ENCODE measurements at places on chromosomes 3 and 15.

GRCh38 chr3:66497288-66497984, 3.4 kb downstream of the LRIG1 start:
- DNase-seq, result no peak

GRCh38 chr15:64571857-64572291, 111.5 kb downstream of the ZNF609 start:
- DNase-seq, result no peak

GRCh38 chr3:54150864-54151467, 28.6 kb downstream of the CACNA2D3 start:
- DNase-seq, result no peak

DNA sequence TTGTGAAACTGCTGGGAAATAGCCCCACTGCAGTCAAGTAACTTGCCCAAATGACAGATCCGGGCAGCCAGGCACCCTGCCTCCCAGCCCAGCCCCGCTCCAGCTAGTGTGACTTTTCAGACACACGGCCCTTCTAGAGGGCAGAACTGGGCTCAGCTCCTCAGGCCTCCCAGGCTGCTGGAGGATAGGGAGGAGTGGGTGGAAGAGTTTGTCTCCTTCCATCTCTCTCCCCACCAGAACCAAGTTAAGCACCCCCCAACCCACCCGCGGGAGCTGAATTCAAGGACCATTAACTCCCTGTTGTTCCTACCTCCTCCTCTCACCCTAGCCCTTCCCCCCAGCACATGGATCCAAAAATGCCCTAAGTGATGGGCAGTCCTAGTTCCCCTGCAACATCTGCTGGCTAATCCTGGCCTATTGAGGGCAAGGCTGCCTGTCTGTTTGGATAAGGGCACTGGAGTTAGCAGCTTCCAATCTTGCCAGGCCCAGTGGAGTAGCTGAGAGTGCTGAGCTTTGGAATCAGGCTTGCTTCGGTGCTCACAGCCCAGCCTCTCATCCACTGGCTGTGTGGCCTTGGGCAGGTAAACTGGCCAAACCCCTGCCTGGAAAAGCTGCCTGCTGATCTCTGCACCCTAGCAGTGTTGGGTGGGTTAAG, 3.1 kb downstream of the CCDC33 start:
- DNase-seq, result no peak

DNA sequence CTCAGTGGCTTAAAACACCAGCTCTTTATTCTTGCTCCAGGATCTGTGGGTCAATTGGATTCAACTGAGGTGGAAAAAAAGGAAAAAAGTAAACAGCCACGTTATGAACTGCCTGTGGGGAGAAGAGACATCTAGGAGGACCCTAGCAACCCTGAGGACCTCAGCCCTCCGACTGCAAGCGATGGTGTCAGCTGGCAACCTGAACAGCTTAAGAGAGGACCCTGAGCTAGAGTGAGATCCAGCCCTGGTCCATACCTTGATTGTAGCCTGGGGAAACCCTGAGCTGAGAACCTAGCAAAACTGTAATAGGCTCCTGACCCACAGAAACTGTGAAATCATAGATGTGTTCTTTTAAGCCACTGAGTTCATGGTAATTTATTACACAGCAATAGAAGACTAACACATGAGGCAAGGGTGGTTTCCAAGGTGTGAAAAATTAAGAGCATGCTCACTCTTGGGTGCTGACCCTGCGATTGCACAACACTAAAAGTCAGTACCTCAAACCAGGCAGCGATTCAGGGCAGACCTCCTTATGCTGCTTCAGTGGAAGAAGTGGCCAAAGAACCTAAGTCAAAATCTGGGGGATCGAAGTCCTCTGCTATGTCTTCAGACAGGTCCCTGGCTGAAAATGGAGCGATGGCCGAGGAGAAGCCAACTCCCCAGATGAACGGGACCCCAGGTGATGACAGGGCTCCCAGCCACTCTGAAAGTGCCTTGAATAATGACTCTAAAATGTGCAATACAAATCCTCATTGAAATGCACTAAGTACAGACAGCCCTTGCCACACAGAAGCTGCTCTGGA, 57.7 kb downstream of the GASK1A start:
- no peak for DNase-seq

GRCh38 chr3:128945041-128945877, 48.6 kb downstream of the CFAP92 start:
- no peak for DNase-seq

- DNase-seq, result no peak
These were observed 38.2 kb upstream of the PLCL2 start for GRCh38 chr3:16846373-16847080.

Measured in muscle of back (tissue), 13 donors.